Tibial nerve (tissue), 4 donors: ENCODE measurements at places on chromosomes 6 and 20. TPM values are rescaled to one million over a fixed set of nuclear protein-coding genes. Genes with fewer than 3 reads are reported as not detected.

KIF3B gene
- total RNA-seq: 32.9 TPM

IL17F gene
- total RNA-seq: not detected

DNA sequence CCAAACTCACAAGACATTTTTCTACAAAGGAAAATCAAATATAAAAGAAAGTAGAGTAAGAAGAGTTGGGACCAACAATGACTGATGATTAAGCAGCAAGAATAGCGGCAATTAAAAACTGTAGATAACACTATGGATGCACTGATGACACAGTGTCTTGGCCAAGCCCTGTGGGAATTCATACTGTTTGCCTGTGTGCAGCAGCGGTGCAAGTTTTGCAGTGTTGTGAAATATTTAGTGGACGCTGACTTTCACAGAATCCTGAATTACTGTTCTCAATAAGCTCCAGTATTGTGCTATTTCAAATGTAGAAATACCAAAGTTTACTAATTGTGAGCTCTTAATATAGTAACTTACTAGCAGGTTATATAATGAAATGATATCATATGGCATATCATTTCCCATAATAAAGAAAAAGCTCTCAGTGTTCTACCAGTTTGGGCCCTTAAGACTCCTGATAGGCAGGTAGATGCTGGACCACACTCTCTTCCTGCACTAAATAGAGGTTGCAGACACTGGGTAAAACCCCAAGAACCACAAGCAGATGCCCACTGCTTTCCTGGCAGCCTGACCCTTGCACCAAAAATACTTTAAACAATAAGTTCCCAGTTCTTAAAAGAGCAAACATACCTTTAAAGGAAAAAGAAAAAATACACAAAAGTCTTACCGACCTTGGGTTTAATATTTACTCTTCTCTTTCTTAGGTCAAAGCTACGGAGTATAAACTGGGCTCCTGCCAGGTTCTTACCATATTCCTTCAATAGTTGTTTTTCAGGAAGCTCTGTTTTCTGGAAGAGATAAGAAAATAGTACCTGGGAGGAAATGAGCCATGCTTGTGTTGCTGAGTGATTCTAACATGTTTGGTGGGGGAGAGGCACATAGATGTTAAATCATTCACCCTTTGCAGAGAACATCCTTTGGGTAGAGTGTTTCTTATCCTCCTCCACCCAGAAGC is 41.6 kb downstream of the ANKEF1 start:
- no peak for DNase-seq
- no peaks in the 10 kb centered on the region for H3K36me3 ChIP-seq
- no peaks in the 10 kb centered on the region for H3K27me3 ChIP-seq
- no peak overlapping the region for H3K4me3 ChIP-seq
- no peak overlapping the region for H3K27ac ChIP-seq
- H3K4me1 ChIP-seq: no peaks in the 10 kb centered on the region

OPRL1 gene
- total RNA-seq: 1.5 TPM

DNA sequence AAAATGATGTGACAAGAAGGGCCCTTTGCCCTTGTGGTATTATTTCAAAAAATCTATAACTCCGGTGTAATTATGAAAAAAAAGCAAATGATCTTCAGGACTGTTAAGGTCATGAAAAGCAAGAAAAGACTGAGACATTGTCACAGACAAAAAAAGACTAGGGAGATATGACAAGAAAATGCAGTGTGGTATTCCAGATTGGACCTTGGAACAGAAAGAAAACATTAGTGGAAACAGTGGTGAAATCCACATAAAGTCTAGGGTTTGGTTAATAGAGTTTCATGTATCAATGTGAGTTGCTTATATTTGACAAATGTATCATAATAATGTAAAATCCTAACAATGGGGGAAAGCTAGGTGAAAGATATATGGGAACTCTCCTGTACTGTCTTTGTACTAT is 26.8 kb upstream of the SLC17A3 start:
- no peak for DNase-seq
- H3K27ac ChIP-seq: no peak overlapping the region
- H3K4me1 ChIP-seq: no peaks in the 10 kb centered on the region
- no peaks in the 10 kb centered on the region for H3K27me3 ChIP-seq
- H3K4me3 ChIP-seq: no peak overlapping the region

DNA sequence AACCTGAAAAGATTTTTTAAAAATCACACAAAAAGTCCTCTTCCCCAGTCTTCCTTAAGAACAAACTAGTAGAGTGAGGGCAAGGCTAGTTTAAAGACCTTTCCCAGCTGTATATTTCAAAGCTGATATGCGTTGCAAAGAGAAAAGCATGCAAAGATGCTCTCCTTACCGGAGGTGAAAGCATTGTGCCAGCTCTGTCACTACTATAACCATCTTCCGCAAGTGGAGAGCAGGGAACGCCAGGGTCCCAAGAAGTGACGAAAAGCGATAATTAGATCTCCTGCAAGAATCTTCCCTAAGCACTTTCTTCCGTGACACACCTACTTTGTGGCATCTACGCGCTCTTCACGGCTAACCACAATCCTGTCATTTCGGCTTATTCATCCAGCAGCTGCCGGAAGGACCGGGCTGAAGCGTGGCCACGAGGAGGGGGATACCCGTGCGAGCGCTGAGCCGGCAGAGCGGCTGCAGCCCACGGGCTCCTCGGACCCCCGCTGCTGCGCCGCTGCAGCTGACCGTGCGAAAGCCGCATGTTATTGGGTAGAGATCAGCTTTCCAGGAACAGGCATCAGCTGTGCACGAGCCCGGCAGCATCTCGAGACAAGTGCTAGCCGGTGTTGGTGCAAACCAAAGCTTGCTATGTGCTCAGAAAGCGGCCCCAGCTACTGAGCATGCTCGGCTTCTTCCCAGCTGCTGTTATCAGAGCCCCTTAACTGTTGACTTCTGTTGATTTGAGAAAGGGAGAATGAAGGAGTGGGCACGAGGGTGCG is 57.2 kb upstream of the ARHGAP18 start:
- no peak overlapping the region for H3K27ac ChIP-seq
- no peaks in the 10 kb centered on the region for H3K36me3 ChIP-seq
- H3K27me3 ChIP-seq: no peaks in the 10 kb centered on the region
- H3K4me3 ChIP-seq: peak overlapping the region; percentile 5

PNPLA1 gene
- total RNA-seq: not detected

FAM209B gene
- not detected for total RNA-seq

GRCh38 chr6:26044140-26045064 is 42.8 kb upstream of the HFE start:
- H3K27ac ChIP-seq: peak overlapping the region; percentile 92
- H3K36me3 ChIP-seq: no peaks in the 10 kb centered on the region
- no peaks in the 10 kb centered on the region for H3K27me3 ChIP-seq
- peak overlapping the region; percentile 39 for H3K4me3 ChIP-seq
- no peak for DNase-seq

GRCh38 chr6:52976591-52977035 is 18.5 kb downstream of the GSTA4 start:
- no peak overlapping the region for H3K27ac ChIP-seq
- peaks cover 25% of the 10 kb centered on the region for H3K36me3 ChIP-seq
- no peaks in the 10 kb centered on the region for H3K4me1 ChIP-seq

- no peak overlapping the region for H3K4me3 ChIP-seq
- no peaks in the 10 kb centered on the region for H3K36me3 ChIP-seq
- peaks cover 15% of the 10 kb centered on the region for H3K4me1 ChIP-seq
- H3K27ac ChIP-seq: no peak overlapping the region
Measured at GRCh38 chr20:63734946-63735858, 1.3 kb upstream of the LIME1 start.

DNA sequence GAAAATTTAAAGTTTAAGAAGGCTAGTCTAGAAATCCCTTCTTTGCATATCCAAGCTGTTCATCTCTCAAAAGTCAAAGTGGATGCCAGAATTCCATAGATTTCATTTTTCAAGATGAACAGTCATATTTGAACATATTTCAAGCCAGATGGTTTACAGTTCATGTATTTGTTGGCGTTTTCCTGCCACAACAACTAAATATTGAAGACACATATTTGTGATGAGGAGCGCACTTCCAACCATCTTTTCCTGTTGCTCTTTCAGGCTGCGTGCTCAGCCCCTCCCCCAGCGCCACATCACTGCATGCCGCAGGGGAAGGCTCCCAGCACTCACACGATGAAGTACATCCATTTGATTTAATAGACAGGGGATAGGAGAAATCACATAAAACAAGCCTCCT is 5.9 kb upstream of the NOX3 start:
- no peaks in the 10 kb centered on the region for H3K4me1 ChIP-seq
- no peaks in the 10 kb centered on the region for H3K27me3 ChIP-seq
- DNase-seq: no peak
- H3K27ac ChIP-seq: no peak overlapping the region

DNA sequence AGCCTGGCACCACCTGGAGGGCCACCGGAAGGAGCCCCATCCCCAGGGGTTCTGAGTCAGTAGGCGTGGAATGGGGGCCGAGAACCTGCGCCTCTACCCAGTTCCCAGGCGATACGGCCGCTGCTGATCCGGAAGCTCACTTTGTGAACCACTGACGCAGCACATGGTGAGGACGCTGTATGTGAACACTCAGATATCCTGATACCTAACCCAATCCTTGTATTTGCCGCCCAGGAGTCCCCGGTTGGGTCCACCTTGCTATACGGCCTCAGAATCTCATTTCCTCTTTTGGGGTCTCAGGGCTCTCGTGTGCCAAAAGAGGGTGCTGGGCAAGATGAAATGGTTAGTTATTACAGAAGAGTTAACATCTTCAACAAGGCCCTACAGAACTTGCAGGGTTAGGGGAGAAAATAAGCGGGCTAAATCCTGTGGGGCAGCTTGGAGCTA is 604 bp upstream of the RAB5IF start:
- H3K4me3 ChIP-seq: peak overlapping the region; percentile 82
- peak overlapping the region; percentile 87 for H3K27ac ChIP-seq
- peaks cover 22% of the 10 kb centered on the region for H3K36me3 ChIP-seq
- peak; percentile 18 for DNase-seq
- H3K27me3 ChIP-seq: no peaks in the 10 kb centered on the region
- peaks cover 26% of the 10 kb centered on the region for H3K4me1 ChIP-seq

DNA sequence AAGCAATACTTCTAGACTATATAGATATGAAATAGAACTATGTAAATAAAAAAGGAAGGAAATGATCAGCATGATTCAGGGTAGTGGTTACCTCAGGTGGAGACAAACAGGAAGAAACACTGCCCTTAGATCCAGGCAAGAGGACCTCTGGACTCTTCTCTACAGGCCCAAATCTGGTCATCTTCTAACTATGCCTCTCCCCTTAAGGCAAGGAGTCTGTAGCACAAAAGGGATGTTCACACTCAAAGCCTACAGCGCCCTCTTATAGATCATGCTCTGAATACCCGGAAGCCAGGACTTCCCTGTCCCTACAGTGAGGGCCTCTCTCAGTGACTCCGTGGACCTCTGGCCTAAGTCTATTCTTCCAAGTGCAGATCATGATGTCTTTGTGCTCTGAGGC is 30.4 kb upstream of the HIVEP2 start:
- no peak overlapping the region for H3K4me3 ChIP-seq
- no peak overlapping the region for H3K27ac ChIP-seq
- no peaks in the 10 kb centered on the region for H3K4me1 ChIP-seq
- DNase-seq: no peak

QRSL1 gene
- 10.5 TPM for total RNA-seq

- no peak overlapping the region for H3K4me3 ChIP-seq
- no peak for DNase-seq
- H3K27me3 ChIP-seq: no peaks in the 10 kb centered on the region
Measured at GRCh38 chr6:55293116-55293515, 34.2 kb upstream of the GFRAL start.

GRCh38 chr6:118536478-118536877 is 11.6 kb upstream of the PLN start:
- H3K27me3 ChIP-seq: no peaks in the 10 kb centered on the region
- no peak overlapping the region for H3K27ac ChIP-seq
- H3K36me3 ChIP-seq: no peaks in the 10 kb centered on the region
- H3K4me1 ChIP-seq: peaks cover 19% of the 10 kb centered on the region
- H3K4me3 ChIP-seq: no peak overlapping the region

DNA sequence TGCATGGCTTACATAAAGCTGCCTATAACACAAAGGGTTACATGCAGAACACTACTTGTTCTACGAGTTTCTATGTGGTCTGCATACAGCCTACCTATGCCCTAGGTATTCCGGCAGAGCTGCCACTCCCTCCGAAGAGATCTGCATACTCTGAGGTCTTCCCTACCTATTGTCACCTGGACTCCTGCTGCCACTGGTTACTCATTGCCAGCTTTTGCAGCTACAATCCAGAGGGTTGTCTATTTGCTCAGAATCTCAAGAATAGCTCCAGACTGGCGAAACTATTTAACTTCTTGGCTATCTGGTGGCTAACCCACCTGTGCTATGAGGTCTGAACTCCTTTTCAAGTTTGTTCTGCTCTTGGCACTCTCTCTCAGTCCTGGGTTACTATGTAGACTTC is 323.3 kb downstream of the BMP2 start:
- H3K27me3 ChIP-seq: no peaks in the 10 kb centered on the region
- no peak overlapping the region for H3K4me3 ChIP-seq
- no peak overlapping the region for H3K27ac ChIP-seq
- no peaks in the 10 kb centered on the region for H3K4me1 ChIP-seq
- DNase-seq: no peak
- no peaks in the 10 kb centered on the region for H3K36me3 ChIP-seq

HRH3 gene
- not detected for total RNA-seq

- peaks cover 12% of the 10 kb centered on the region for H3K4me1 ChIP-seq
- no peak overlapping the region for H3K27ac ChIP-seq
- H3K36me3 ChIP-seq: no peaks in the 10 kb centered on the region
- H3K4me3 ChIP-seq: no peak overlapping the region
- DNase-seq: no peak
- no peaks in the 10 kb centered on the region for H3K27me3 ChIP-seq
Measured at GRCh38 chr20:59813948-59814839, 119.2 kb downstream of the SYCP2 start.

DNA sequence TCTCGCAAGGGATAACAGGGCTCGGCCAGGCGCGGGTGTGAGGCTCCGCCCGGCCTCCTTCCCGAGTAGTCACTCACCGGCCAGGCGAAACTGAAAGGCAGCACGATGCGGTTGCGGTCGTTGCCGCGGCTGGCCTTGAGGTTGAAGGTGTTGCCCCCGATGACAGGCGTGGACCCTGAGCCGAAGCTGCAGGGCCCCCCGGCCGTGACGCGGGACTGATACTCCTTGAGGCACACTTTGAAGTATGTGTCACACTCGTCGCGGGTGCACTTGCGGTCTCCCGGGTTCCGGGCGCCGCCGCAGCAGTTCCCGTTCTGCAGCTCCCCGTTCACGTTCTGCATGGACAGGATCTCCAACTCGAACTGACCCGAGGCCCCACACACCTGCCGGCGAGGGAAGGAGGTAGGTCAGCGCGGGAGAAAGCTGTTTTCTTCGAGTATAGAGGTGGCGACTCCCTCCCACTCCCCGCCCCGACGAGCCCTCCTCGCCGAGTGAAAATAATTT is 1.1 kb downstream of the JAG1 start:
- H3K4me1 ChIP-seq: no peaks in the 10 kb centered on the region
- DNase-seq: no peak
- no peaks in the 10 kb centered on the region for H3K27me3 ChIP-seq
- H3K36me3 ChIP-seq: peaks cover under 1% of the 10 kb centered on the region
- peak overlapping the region; percentile 95 for H3K27ac ChIP-seq
- H3K4me3 ChIP-seq: peak overlapping the region; percentile 89

NKAPL gene
- total RNA-seq: 1.2 TPM

- H3K36me3 ChIP-seq: no peaks in the 10 kb centered on the region
- H3K27ac ChIP-seq: no peak overlapping the region
- H3K27me3 ChIP-seq: no peaks in the 10 kb centered on the region
- no peak for DNase-seq
- peaks cover 3% of the 10 kb centered on the region for H3K4me1 ChIP-seq
- no peak overlapping the region for H3K4me3 ChIP-seq
Measured at GRCh38 chr6:1535295-1535694, 74.4 kb upstream of the FOXC1 start.

CSTF1 gene
- total RNA-seq: 17.6 TPM
